ENCODE measurements at places on chromosomes 1 and 21. TPM values are rescaled to one million over a fixed set of nuclear protein-coding genes. Genes with fewer than 3 reads are reported as not detected.

Gene TOMM20
- 205 TPM for total RNA-seq

Gene CD84
- total RNA-seq = 1.6 TPM

Gene C1orf185
- not detected for total RNA-seq

Gene TNFAIP8L2
- total RNA-seq = 0.82 TPM

Gene BRINP3
- total RNA-seq = 51.8 TPM

Gene PCAT6
- not detected for total RNA-seq

Gene SRP9
- total RNA-seq = 368 TPM

Gene HNRNPU
- total RNA-seq = 567 TPM

Gene TTC39A
- total RNA-seq = 1.2 TPM

Gene ELF3
- total RNA-seq = under 0.01 TPM

Gene S100A7
- not detected for total RNA-seq

Gene LMOD1
- total RNA-seq = 0.41 TPM

Gene TAF12
- total RNA-seq = 20.4 TPM

Gene LMX1A
- not detected for total RNA-seq

Gene KCNJ15
- total RNA-seq = not detected

Gene VANGL2
- 11.0 TPM for total RNA-seq

Gene ERMAP
- 3.3 TPM for total RNA-seq

Gene OR2AK2
- total RNA-seq = 0.41 TPM

Gene TENT5C
- total RNA-seq = 4.9 TPM

Gene OR2C3
- total RNA-seq = not detected

Gene ALX3
- total RNA-seq = 0.41 TPM

Gene AMY2A
- total RNA-seq = not detected

Gene IL19
- total RNA-seq = not detected

Gene OR2G6
- not detected for total RNA-seq

Gene NTNG1
- 17.5 TPM for total RNA-seq

Gene FMO5
- 0.41 TPM for total RNA-seq

Gene G0S2
- total RNA-seq = 1.6 TPM

Gene CYP4A22
- total RNA-seq = not detected

Gene KCNJ9
- 11.4 TPM for total RNA-seq

Gene ERO1B
- 12.6 TPM for total RNA-seq

Gene FMOD
- total RNA-seq = 1.6 TPM

Gene TMCC2
- total RNA-seq = 33.0 TPM

Gene AGRN
- 51.8 TPM for total RNA-seq

Gene SLC25A34
- total RNA-seq = not detected

Gene GBP7
- total RNA-seq = not detected

Gene SPRR2A
- not detected for total RNA-seq

Gene KIF26B
- total RNA-seq = 11.4 TPM

Gene FOXO6
- 3.7 TPM for total RNA-seq

Gene OR2T2
- total RNA-seq = not detected

Gene NTMT2
- 0.41 TPM for total RNA-seq

Gene OR2W3
- 2.9 TPM for total RNA-seq

Gene LYPD8
- total RNA-seq = not detected

Gene CYP2J2
- total RNA-seq = 0.82 TPM

Gene MYBPH
- total RNA-seq = not detected
